ENCODE measurements at places on chromosomes 2 and 18.
A peak's percentile ranks its signal among the peaks of the same experiment; 100 is the strongest.

- DNase-seq, result peak; percentile 29
Measured at GRCh38 chr2:109387221-109387735, 226.5 kb downstream of the SEPTIN10 start.

DNA sequence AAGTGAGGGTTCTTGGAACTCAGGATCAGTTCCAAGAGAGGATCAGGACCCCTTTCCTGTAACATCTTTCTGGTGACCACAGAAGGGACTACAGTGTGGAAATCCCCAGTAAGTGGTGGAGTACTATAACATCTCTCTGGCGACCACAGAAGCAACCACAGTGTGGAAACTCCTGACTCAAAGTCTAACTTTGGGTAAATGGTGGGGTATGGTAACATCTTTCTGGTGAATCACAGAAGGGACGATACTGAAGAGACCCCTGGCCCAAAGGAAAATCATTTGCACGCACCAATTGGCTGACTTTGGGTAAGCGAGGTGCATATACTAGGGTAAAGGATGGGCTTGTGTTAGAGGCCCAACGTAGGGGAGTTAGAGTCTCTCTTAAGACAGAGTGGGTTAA, 56.3 kb upstream of the GULP1 start:
- DNase-seq, result no peak

DNA sequence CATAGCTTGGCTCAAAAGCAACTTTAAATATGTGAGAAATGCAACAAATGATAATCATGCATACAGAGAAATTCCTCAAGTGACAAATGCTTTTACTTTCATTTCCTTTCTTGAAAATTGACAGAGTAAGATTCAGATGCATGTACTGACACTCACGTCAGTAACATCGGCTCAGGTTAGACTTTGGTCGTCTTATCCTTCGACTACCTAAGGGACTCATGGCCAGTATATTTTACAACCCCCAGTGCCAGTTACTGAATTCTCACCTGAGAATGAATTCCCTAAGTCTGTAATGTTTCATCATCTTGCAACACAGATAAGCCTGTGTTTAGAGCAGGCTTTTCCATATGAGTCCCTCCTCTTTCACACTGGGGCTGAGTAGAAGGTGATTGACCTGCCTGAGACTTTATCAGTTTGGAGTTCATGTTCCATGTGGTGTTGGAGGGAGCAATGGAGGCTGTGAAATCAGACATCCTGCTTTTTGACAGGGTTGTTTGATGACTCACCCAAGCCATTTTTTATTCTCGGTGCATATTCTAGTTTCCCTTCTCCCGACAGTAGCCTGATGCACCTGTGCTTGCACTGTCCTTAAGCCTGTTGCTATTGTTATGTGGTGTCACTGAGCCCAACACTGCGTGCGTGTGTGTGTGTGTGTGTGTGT, 30.5 kb upstream of the ATP8B1 start:
- no peak for DNase-seq

- no peak for DNase-seq
Measured at GRCh38 chr2:223896833-223897311, 48.3 kb downstream of the WDFY1 start.

- no peak for DNase-seq
Measured at GRCh38 chr2:206443735-206444527, 599 bp downstream of the ADAM23 start.

GRCh38 chr2:18605115-18605514, 15.7 kb upstream of the NT5C1B start:
- DNase-seq, result no peak

- peak; percentile 98 for DNase-seq
Measured at GRCh38 chr2:237885931-237886684, 26.7 kb downstream of the RAMP1 start.

DNA sequence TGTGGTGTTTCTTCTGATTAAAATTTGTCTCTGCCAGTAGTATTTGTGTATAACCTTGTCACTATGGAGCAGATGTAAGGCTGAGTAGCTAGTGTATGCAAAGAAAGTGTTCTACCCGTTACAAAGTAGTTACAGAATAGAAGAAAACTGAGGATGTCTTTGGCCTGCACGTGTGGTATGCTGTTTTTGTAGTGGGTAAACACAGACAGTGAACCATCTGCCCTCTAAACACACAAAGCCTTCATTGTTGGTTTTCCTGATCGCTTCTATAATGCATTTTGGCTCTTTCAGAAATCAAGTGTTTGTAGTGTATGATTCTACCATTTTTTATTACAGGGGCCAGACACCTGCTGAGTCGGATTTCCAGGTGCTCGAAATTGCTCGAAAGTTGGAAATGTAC, 61.5 kb downstream of the FARP2 start:
- no peak for DNase-seq

GRCh38 chr2:163732727-163733126, 3.1 kb downstream of the FIGN start:
- DNase-seq, result no peak

- peak; percentile 89 for DNase-seq
Measured at GRCh38 chr2:11344956-11345677, 681 bp upstream of the ROCK2 start.

GRCh38 chr2:241126771-241127202, 22.5 kb downstream of the PASK start:
- peak; percentile 56 for DNase-seq

DNA sequence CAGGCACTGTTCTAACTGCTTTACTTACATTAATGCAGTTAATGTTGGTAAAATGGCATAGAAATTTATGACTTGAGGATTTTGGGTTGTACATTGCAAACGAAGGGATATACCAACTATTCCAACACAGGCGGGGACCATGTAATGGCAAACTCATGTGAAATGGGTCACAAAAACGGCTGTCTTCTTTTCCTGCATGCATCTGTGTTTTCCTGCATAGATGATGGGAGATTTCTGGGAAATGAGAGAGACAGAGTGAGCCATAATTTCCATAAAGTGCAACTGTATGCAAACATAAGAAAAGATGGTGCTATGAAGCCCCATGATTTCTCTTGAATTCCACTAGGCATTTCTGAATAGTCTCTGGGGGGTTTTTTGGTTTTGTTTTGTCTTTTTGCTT, 82.3 kb downstream of the ALPK2 start:
- no peak for DNase-seq

DNA sequence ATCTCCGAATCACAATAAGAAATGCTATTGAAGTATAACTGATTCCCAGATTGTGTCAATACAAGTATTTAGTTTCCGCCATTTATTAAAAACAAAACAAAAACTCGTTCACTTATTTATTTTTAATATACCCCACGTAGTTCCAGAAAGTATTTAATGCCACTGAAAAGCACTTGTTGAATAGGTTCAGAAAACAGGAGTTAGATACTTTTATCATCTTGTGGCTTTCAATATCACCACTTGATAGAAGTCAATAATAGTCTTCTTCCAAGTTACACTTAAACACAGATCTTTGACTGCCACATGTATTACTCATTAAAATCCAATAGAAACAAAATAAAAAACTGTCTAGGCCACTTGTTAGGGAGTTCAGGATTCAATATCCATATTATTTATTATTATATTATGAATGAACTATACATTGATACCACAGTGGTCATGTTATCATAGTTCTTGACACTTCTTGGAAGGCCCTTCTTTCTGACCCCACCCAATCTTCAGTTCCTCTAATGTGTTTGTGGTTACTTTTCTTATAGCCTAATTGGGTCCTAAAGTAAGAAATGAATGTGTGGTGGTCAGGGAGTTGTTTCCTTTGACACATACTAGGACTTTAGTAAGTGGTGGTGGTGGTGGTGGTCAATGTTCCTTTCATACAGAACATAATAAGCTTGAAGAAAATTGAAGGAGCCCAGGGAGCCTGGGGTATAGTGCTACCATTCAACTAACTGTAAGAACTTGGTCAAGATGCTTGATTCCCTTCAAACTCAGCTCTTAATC, 221.3 kb upstream of the ITGA4 start:
- DNase-seq, result no peak

DNA sequence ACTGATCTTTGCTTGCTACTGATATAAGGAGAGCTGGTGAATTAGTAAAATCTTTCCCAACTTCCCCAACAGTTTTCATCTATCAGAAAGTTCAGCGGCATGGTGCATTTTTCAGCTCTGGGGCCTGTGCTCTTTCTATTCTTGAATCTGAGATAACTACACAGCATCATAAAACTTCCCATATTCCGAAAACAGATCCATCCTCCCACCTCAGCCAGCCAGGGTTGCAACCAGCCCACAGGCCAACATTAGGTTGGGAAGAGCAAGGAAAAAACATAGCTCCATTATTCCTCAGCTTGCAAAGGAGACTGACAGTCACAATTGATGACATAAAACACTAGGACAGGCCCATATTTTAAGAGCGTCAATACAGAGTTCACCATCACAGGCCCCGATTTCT, 297.2 kb downstream of the SETBP1 start:
- no peak for DNase-seq

DNA sequence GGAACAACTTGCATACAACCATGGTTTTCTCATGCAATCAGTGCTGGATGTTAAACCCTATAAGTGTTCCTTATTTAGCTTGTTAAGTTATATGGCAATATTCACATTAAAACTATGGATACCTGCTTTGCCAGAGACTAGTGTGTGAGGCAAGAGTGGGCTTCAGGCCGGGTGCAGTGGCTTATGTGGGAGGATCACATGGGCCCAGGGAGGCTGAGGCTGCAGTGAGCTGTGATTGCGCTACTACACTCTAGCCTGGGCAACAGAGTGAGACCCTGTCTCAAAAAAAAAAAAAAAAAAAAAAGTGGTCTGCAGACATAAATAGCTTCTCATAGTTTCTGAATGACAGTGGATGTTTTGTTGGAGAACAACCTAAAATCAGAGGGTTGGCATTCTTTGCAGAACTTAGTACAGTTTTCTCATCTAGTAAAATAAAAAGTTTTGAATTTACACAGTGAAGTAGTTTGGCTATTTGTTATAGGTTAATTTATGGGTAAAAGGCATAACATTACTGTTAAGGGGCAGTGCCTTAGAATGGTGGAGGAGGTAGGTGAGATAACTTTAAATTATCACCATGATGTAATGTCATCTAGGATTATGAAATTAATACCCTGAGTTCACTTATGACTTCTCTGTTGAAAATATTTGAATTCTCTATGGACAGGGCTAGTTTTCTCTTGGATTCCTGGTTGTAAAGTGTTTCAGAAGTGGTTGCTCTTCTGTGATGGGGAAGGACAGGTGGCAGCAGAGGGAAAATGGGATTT, 5.3 kb downstream of the CERS6 start:
- no peak for DNase-seq

DNA sequence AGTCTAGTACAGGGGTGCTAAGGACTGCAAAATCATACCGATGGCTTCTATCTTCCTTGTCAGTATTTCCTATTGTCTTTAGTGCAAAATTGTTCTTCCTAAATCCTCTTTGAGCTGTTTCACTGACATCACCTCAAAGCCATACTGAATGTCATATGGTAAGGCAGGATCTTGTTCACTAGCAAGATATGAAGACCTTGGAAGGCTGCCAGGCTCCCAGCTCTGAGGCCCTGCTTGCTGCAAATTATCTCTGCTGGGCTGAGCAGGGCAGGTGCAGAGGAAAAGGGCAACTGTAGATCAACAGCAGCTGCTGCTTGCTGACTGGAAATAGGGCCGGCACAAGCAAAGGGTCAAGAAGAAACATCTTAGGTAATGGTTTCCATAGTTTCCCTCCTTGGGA, 58.2 kb downstream of the PMAIP1 start:
- DNase-seq, result no peak

DNA sequence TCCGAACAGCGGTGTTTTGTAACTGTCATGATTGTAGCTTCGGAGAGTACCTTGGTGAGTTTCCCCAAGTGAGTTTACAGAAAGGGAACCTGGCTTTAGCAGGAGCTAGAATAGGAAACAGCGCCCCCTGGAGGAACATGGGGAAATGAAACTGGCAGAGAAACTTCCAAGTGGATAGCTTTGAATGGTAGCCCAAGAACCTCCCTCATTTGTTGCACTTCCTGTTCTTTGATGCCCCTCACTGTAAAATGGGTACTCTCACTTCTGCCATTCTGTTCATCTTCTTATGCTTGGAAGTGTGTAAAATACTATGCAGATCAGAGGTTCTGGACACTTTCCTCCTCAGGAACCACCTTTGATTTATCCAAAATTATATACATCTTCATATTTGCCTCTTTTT, 36.2 kb downstream of the CHST10 start:
- peak; percentile 88 for DNase-seq

GRCh38 chr2:8154270-8154669, 527.6 kb upstream of the ID2 start:
- DNase-seq, result no peak

GRCh38 chr2:235264121-235264493, 229.7 kb upstream of the AGAP1 start:
- DNase-seq, result no peak

- DNase-seq, result peak; percentile 82
Measured at GRCh38 chr18:58321986-58322385, 278.0 kb downstream of the NEDD4L start.

- no peak for DNase-seq
Measured at GRCh38 chr18:23721696-23722480, 32.6 kb downstream of the LAMA3 start.

DNA sequence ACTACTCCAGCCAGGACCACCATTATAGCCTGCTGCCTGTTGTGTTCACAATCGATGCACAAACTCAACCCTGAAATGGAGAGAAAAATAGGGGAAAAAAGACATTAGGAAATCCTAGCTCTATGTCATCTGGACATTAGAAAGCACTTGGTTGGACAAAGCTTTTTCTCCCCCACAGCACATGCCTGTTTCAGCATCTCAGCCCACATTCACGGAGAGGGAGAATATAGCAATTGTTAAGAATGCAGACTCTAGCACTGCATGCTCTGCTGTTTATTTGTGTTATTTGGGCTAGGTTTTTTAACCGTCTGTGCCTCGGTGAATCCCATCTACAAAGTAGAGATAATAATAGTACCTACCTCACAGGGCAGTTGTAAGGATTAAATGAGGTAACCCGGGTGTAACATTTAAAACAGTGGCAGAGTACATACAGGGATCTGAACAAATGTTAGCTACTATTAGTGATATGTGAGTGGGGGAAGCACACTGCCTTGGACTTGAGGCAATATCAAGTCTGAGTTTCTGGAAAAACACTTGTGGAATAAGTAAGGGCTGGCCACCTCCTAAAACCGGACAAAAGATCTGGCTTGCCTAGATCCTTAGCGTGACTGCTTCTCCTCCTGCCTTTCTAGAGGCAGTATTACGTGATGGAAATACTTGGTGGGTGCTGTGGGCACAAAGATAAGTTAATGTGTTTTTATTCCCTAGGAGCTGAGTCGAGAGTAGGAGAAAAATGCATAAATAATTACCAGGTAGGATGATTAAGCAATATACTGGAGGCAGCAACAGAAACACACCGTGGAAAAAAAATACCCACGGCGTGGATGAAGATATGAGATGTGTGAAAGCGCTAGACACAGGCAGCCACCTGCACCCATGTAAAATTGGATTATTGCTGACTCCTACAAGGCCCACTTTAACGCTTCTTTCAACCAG, 1.0 kb upstream of the PPP1CB start:
- peak; percentile 71 for DNase-seq

- no peak for DNase-seq
Measured at GRCh38 chr2:106734165-106734564, 151.8 kb downstream of the ST6GAL2 start.

GRCh38 chr18:76492669-76493212, 2.3 kb downstream of the ZNF516 start:
- peak; percentile 100 for DNase-seq

Data from sigmoid colon (tissue), 7 donors.